ENCODE measurements at places on chromosomes 7 and 10. TPM values are rescaled to one million over a fixed set of nuclear protein-coding genes. Genes with fewer than 3 reads are reported as not detected.

Gene CRHR2
- not detected for total RNA-seq

Gene HECTD2
- 19.6 TPM for total RNA-seq

Gene IQUB
- total RNA-seq = not detected

Gene UPK3B
- 0.11 TPM for total RNA-seq

Gene PIP
- total RNA-seq = not detected

Gene TSPAN12
- 2.0 TPM for total RNA-seq

Gene SPOCK2
- not detected for total RNA-seq

Measured in GM23248 (cell line).